Liver (tissue), 10 donors: ENCODE measurements at places on chromosomes 2 and 18. TPM values are rescaled to one million over a fixed set of nuclear protein-coding genes. Genes with fewer than 3 reads are reported as not detected.

GRCh38 chr2:40487602-40488001 lies 35.7 kb upstream of the SLC8A1 start:
- no peak for DNase-seq

CPLX4 gene
- total RNA-seq, result not detected

PELI1 gene
- total RNA-seq, result 9.1 TPM

CHRND gene
- total RNA-seq, result not detected

CROCC2 gene
- under 0.01 TPM for total RNA-seq

GRCh38 chr2:203670939-203671338 lies 35.5 kb upstream of the CD28 start:
- DNase-seq, result no peak

DNA sequence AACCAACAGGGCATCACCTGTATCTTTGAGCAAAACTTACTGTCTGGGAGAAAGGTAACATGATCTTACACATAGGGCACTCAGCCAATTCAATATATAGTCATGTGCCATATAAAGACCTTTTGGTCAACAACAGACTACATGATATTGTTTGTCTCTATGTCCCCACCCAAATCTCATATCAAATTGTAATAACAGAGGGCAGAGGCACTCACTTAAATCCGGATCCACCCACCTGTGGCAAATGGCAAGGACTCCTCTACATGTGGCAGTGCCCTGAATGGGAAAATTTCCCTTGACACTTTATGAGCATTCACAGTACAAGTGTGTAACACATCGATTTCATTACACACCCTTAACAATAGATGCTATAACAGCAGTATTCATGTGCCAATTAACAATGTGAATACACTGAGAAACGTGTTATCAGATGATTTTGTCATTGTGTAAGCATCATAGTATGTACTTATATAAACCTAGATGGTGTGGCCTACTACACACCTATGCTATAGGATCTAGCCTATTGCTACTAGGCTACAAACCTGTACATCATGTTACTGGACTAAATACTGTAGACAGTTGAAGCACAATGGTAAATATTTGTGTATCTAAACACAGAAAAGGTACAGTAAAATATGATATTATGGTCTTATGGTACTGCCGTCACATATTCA lies 64.2 kb downstream of the STRADB start:
- no peak for DNase-seq

- no peak for DNase-seq
Measured at GRCh38 chr18:69035756-69036155, 237.9 kb downstream of the CCDC102B start.

GRCh38 chr2:186562209-186562578 lies 27.7 kb upstream of the ITGAV start:
- no peak for DNase-seq

GRCh38 chr2:1793868-1794445 lies 49.6 kb upstream of the PXDN start:
- no peak for DNase-seq

RGPD3 gene
- total RNA-seq, result 0.59 TPM

ATP6V1B1 gene
- not detected for total RNA-seq

DNA sequence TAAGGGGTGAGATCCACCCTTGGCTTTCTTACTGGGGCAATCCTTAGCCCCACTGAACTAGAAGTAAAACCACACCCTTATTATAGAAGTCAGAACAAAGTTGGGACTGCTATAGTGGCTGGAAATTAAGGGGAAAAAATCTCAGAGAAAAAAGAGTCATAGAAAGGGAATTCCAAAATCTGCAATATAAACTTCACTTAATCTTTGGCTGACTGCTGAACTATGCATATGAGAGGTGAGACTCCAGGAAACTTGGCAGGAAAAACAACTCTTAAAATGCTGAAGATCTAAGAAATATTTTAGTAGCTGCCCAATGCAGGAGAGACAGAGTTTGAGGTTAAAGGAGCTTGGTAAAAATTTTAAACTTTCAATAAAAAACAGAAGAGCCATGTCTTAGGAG lies 201.8 kb upstream of the FN1 start:
- no peak for DNase-seq

DNA sequence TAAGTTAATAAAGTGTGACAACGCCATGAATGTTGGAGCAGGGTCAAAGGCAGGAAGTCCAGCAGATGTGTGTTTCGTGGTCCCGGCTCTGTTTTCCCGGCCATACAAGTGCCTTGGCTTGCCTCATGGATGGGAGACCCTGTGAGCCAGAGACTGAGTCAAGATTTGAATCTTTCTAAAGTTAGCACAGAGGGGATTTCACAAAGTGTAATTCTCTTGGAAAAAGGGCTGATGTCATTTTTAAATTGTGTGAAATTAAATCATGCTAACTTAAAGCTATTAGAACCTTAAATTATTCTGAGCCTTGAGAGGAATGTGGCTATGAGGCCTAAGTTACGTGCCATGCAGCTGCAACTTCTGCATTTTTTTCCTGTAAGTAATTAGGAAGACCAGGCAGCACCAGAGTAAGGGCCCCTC lies 38.3 kb upstream of the RALBP1 start:
- no peak for DNase-seq

DNA sequence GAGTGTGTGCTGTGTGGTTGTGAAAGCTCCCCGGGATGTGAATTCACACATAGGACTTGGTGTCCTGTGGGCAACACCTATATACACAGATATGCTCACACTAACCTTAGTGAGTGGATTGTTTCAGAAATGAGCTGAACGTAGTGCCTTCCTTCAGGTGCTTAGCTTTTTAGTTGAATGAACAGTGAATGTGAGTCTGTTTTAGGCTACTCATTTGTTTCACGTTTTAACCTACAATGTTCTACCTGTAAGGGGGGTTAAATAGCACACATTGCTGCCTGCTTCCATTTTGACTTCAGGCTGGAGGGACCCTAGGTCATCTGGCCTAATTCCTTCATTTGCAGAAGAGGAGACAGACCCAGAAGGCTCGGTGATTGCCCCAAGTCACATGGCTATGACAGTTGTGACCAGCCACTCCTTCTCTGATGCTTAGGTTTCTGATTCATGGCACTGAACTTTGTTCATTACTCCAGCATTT lies 1.0 kb downstream of the PLEK start:
- DNase-seq, result no peak

MBP gene
- 21.3 TPM for total RNA-seq

GRCh38 chr2:218344755-218345417 lies 11.8 kb upstream of the CATIP start:
- DNase-seq, result no peak

CMPK2 gene
- total RNA-seq, result 4.6 TPM
